Fibroblast of skin of scalp (primary cell): ENCODE measurements at places on chromosomes 2 and 18.

- no peak for DNase-seq
Measured at GRCh38 chr2:107719141-107719540, 107.6 kb upstream of the RGPD4 start.

- no peak for DNase-seq
Measured at GRCh38 chr18:79847606-79848293, 50.0 kb downstream of the KCNG2 start.

DNA sequence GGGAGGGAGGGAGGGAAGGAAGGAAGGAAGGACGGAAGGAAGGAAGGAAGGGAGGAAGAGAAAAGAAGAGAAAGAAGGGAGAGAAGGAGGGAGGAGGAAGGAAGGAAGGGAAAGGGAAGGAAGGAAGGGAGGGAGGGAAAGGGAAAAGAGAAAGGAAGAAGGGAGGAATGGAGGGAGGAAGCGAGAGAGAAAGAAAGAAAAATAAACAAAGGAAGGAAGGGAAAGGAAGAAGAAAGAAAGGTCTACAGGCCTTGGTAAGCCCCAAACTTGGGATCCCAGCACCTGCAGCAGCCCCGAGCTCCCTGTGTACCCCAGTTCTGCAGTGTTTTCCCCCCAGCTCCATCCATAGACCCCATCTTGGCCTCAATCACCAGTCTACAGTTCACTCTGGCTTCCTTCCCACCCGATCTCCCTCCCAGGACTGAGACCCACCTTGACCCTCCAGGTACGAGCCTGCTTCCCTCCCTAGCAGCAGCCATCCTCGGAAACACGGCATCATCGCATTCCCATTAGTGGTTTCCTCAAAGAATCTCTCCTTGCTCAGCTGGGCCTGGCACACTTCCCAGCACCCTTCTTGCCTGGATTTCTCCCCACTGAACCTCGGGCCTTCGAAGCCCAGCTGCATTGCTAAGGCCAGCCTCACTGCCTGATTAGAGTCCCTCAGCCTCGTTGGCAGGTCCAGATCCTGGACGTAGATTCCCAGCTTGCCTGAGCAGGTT lies 46.1 kb upstream of the SH3BP4 start:
- DNase-seq = peak; percentile 48

DNA sequence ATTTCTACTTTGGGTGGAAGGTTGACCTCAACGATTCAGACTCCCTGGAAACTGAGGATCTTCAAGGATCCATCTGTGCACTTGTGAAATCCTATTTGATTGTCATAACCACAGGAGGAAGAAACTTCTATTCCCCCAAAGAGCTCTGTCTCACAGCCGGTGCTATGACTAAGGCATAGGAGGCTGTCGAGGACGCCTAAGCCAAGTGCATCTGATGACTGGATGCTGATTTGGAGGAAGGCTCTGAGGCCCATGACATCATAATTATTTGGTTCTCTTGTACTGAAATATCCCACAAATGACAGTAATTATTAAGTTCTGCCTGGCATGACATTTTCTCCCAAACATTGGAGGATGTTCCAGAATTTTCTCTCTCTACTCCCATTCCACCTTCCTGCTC lies 13.8 kb upstream of the KCNF1 start:
- DNase-seq = no peak

DNA sequence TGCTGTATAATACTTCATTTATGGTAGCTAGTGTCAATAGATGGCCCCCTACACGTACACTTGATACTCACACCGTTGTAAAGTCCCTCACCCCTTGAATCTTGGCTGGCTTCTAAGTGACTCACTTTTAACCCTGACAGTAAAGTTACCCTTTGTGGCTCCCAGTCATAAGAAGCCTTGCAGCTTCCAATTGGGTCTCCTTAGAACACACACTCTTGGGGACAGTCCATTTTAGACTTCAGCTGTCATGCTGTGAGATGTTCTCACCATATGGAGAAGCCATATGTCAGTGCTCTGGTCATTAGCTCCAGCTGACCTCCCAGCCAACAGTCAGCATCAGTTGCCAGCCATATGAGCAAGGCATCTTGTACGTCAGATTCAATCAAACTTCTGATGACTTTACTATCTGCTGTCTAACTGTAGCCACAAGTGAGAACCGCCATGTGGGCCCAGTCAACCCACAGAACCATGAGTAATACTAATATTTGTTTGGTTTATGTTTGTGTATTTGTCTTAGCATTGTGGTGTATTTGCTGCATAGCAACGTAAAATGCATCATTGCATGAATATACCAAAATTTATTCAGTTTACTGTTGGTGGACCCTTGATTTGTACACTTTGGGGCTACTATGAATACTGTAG lies 68.3 kb downstream of the PTPN4 start:
- peak; percentile 9 for DNase-seq

GRCh38 chr18:79242246-79242645 lies 153.5 kb upstream of the NFATC1 start:
- DNase-seq = no peak

DNA sequence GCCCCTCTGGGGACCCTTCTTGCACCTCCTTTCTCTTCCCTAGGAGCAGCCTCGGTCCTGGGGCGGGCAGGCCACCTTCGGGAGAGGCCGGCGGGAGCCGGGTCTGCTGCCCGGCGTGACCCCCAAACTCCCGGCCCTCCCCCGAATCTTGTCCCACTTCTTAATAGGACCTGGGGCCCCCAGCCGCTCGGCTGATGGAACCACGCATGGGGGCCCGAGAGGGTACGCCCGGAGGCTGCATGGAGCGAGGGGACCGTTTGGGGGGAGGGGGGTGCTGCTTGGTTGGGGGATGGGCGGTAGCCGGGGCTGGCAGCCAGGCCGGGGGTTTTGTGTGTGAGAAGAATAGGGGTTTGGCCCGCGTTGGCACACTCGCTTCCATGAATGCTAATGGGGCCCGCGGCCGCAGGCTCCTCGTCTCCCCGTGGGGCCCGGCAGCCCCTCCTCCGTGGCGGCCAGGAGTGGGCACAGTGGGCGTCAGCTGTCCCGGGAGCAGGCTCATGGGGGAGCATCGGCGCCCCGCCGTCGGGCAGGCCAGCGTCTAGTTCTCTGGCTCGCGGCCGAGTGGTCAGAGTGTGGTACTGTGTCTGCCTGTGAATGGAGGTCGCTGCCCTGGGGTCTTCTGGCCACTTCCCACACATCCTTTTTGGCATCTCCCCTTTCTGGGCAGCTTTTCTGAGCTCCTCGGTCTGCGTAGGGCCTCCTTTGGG lies 1.0 kb downstream of the GAREM2 start:
- no peak for DNase-seq

GRCh38 chr2:205755923-205756322 lies 73.6 kb downstream of the NRP2 start:
- peak; percentile 65 for DNase-seq

DNA sequence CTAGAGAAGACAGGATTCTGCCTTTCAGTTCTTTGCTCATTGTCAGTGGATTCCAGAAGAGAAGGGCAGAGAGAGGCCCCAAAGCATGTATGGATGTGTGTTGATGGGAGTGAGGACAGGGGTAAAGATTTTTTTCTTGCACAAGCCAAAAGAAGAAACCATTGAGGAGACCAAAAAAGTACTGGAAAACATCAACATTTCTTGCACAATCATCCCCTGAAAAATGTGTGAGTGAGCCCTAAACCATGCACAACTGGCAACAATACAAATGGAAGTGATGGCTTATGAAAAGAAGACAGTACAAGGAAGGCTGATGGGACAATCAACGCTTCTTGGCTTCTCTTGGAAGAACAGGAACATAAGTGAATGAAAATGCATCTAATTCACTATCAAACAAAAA lies 5.6 kb upstream of the SMAD7 start:
- DNase-seq = peak; percentile 89

DNA sequence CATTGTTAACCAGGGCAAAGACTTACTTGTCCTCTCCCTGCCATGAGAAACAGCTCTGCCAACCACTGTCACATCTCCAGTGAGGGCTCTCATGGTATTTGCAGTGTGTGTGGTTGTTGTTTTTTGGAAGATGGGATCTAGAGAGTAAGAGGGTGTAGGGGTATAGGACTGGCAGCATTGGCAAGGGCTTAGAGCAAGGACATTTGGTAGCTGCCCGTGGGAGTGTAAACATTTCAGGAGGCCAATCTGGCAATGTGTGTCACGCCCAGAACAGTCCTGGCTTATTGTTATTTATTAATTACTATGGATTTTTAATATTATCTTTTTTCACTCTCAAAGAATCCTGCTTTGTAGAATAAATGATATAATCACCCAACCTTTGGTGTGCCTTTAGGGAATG lies 90.5 kb downstream of the TMEM17 start:
- DNase-seq = no peak

- DNase-seq = peak; percentile 71
Measured at GRCh38 chr18:9951022-9951859, 37.4 kb downstream of the VAPA start.

GRCh38 chr2:199464606-199465352 lies 7.0 kb upstream of the SATB2 start:
- no peak for DNase-seq

DNA sequence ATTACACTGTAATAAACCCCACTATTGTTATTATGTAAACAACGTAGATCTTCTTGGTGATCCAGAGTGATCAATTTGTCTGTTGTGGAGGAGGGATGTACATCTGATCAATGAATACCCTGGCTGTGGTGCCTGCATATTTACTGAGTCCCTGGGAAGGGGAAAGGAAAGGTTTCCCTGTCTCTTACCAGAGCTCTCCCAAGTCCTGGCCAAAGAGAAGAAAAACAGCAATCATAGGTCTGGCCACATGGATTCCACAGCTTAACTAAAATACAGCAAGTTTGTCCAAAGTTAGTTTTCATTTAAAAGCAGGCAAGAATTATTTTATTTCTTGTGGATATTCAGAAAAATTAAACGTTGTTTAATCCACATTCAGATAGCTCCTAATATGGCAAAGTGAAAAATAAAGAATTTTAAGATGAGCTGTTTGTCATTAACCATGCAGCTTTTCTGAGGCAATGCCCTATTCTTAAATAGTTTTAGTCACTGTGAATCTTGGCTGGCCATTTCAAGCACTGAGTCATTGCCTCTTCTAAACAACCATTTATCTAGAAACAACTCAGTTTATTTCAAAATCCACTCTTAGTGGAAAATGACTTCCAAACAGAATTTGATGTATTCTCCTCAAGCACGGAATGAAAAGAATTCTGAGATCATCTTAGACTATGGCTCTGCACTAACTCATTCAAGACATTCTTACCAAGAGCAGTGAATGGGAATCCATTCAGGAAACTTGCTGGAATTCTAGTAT lies 1004.4 kb upstream of the CDH2 start:
- peak; percentile 97 for DNase-seq

- DNase-seq = no peak
Measured at GRCh38 chr2:85042330-85042729, 71.4 kb downstream of the KCMF1 start.
